Temporal lobe (tissue), 4 donors: ENCODE measurements at places on chromosomes 5 and 9. TPM values are rescaled to one million over a fixed set of nuclear protein-coding genes. Genes with fewer than 3 reads are reported as not detected.

The DRD1 gene
- total RNA-seq = 4.7 TPM

The PCDHA4 gene
- 15.7 TPM for total RNA-seq

The ARHGEF28 gene
- total RNA-seq = 5.7 TPM

The TMOD1 gene
- total RNA-seq = 27.5 TPM

The ENTPD2 gene
- 0.25 TPM for total RNA-seq

The HAVCR1 gene
- total RNA-seq = 0.25 TPM

The G3BP1 gene
- 44.7 TPM for total RNA-seq

The CARTPT gene
- total RNA-seq = 0.74 TPM

The SMIM27 gene
- total RNA-seq = 3.0 TPM
